AG04449 (cell line): ENCODE measurements at places on chromosomes 2 and 18.

- no peak for DNase-seq
Observed at GRCh38 chr18:11728249-11728648, 39.2 kb downstream of the GNAL start.

DNA sequence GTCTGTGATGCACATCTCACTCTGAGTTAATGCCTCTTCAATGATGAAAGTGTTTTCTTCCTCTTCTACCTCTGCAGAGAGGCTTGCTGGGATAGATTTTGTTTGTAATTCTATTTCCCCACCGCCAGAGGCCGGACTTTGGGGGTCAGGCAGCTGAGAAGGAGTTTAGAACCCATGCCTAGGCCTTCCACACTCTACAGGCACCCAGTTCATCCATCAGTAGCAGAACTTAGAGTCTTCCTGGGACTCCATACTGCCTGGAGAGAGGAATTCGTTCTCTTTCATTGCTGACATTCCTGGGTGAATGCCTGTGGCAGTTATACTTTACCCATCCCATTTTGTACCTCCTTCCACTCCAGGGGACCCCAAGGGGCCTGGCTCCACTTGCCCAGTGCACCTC is 9.1 kb downstream of the TPRKB start:
- no peak for DNase-seq

GRCh38 chr2:64795024-64795592 is 141.4 kb upstream of the SERTAD2 start:
- DNase-seq, result no peak

GRCh38 chr18:61950371-61950770 is 57.6 kb upstream of the RNF152 start:
- DNase-seq, result no peak

DNA sequence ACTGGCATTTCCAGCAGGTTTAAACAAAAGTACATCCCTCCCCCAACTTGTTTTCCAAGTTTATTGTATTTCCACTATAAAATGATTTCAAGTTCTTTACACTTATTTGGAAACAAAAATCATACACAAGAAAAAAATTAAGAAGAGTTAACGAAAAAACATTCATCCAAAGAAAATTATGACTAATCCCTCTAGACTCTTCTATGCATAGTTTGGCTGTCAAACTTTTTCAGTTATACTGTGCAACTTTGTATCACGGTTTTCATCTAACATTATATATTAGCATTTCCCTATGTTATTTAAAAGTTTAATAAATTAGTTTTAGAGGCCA is 627 bp downstream of the WDCP start:
- DNase-seq, result no peak

- DNase-seq, result no peak
Observed at GRCh38 chr2:1854729-1855547, 110.6 kb upstream of the PXDN start.

DNA sequence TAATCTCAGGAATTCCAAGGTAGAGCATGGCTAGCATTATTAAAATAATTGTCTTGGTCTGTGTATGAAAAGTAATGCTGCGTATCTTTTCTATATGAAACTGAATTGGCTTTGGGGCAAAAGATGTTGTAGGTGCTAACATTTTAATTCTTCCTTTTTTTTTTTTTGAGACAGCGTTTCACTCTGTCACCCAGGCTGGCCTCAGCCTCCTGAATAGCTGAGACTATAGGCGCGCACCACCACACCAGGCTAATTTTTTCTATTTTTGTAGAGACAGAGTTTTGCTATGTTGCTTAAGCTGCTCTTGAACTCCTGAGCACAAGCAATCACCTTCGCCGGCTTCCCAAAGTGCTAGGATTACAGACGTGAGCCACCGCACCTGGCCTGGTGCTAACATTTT is 172.6 kb upstream of the STON1 start:
- DNase-seq, result no peak

- DNase-seq, result no peak
Observed at GRCh38 chr2:12017499-12018157, 271.2 kb downstream of the LPIN1 start.

DNA sequence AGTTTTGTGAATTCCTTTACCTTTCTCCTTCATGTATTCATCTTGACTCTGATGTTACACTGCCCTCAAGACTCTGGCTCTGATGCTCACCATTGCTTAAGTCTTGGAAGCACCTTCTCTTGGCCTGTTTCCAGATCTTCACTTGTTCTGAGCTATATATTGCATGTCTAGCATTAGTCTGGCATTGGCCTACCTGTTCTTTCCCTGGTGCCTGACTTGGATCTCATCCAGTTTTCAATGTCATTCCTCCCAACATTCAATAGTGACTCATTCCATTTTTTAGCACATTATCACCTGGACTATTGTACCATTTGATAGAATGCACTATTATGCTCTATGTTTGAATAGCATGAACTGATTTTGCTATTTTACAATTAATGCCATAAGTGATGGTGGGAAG is 127.3 kb upstream of the NYAP2 start:
- no peak for DNase-seq

DNA sequence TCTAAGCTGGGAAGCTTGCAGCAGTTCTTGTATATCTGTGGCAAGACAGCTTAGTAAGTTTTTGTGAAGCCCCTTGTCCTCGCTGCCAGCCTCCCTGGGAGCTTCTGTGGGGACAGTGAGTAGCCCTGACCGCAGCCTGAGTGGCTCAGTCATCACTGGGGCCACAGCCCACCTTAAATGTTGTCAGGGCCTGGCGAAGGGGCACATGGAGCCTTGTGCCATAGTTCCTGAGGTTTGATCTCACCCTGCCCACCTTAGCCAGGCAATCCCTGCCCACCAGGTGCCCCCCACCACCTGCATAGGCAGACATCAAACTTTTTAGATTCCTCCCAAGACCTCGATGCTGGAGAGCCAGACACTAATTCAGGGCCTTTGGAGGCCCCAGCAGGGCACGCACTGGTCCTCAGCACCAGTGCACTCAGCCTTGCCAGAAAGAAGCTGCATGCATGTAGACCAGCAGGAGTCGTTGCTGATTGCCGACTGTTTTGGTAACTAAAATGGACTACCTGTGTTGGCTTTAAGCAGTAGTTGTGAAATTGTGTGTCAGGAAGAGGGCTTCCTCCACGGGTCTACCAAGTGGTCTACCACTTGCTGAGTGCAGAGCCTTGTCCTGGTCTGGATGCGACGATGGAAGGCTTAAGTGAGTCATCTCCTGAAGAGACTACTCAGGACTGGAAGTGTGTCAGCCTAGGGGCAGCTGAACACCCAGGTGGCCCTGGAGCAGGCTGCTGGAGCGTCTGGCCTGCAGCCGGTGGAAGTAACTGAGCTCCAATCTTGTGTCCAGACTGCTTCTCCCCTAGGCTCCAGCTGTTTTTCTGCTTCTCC is 233.1 kb downstream of the SEPTIN10 start:
- no peak for DNase-seq

GRCh38 chr18:46260879-46261143 is 156.6 kb downstream of the HAUS1 start:
- DNase-seq, result no peak

GRCh38 chr2:224085246-224085645 is 46.2 kb upstream of the SERPINE2 start:
- no peak for DNase-seq
